ENCODE measurements at places on chromosomes 16 and 17. TPM values are rescaled to one million over a fixed set of nuclear protein-coding genes. Genes with fewer than 3 reads are reported as not detected.

KCNJ2 gene
- 4.3 TPM for total RNA-seq

CLEC19A gene
- total RNA-seq = not detected

ADAD2 gene
- 0.24 TPM for total RNA-seq

HAGHL gene
- 5.1 TPM for total RNA-seq

CHD9NB gene
- total RNA-seq = 0.63 TPM

CPNE2 gene
- 28.7 TPM for total RNA-seq

DRC3 gene
- total RNA-seq = 18.5 TPM

CES4A gene
- 10.9 TPM for total RNA-seq

Data from thyroid gland (tissue), 4 donors.